Trophoblast cell (in vitro differentiated cells and primary cell): ENCODE measurements at places on chromosomes 4 and X.

DNA sequence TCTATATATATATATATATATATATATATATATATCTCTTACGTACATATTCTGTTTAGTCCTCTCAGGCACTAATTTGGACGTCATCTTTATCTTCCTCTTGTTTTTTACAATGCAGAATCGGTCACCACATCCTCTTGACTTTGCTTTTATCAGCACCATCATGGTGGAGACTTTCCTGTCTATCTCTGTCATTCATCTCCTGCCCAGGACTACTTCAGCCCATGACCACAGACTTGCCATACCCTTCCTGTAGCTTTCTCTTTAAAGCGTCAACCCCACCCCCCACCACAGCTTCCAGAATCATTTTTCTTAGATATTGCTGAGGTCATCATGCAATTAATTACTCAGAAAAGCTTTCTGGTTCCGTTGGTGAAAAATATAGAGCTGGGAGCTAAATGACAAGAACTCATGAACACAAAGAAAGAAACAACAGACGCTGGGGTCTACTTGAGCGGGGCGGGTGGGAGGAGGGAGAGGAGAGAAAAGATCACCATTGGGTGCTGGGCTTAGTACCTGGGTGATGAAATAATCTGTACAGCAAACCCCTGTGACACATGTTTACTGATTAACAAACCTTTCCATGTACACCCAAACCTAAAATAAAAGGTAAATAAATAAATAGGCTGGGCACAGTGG, 30.5 kb upstream of the PRKX start:
- H3K36me3 ChIP-seq, result no peaks in the 10 kb centered on the region
- no peaks in the 10 kb centered on the region for H3K4me1 ChIP-seq
- H3K27me3 ChIP-seq, result no peaks in the 10 kb centered on the region
- DNase-seq, result no peak

DNA sequence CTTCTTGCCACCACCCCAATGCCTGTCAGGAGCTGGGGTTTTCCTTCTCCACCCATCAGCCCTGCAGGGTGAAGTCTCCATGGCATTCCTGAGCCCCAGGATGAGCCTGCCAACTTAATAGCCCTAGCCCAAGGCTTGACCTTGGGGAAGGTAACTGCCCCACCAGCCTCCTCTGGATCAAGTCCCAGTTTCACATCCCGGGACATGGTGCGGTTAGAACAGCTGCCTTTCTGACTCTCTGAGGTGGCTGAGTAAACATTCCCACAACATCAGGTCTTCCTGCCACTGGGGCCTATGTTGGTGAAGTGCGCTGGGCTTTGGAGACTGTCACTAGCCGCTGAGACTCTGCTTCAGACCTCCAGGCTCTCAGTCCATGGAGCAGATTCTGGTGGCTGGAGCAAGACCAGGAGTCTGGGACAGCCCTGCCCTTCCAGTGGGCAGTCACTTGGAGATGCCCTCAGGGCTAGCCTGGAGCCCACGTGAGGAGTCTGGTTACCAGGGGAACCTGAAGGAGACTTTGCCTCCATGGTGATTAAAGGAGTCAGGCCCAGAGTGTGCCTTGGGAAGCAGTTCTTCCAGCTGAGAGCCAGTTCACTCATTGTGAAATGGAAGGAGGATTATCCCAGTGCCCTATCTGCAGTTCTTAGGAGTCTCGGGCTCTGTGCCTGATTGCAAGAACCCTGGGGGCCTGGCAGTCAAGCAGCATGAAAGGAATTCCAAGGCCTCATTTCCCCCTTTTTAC, 56.8 kb downstream of the SMIM20 start:
- peaks cover 11% of the 10 kb centered on the region for H3K4me1 ChIP-seq
- H3K27me3 ChIP-seq, result no peaks in the 10 kb centered on the region
- DNase-seq, result peak; percentile 59
- no peak overlapping the region for H3K4me3 ChIP-seq
- no peak overlapping the region for H3K27ac ChIP-seq
- no peaks in the 10 kb centered on the region for H3K36me3 ChIP-seq

GRCh38 chr4:24753519-24753918, 41.9 kb upstream of the SOD3 start:
- no peaks in the 10 kb centered on the region for H3K27me3 ChIP-seq
- no peaks in the 10 kb centered on the region for H3K36me3 ChIP-seq
- peak; percentile 66 for DNase-seq
- H3K4me1 ChIP-seq, result no peaks in the 10 kb centered on the region
- no peak overlapping the region for H3K4me3 ChIP-seq

DNA sequence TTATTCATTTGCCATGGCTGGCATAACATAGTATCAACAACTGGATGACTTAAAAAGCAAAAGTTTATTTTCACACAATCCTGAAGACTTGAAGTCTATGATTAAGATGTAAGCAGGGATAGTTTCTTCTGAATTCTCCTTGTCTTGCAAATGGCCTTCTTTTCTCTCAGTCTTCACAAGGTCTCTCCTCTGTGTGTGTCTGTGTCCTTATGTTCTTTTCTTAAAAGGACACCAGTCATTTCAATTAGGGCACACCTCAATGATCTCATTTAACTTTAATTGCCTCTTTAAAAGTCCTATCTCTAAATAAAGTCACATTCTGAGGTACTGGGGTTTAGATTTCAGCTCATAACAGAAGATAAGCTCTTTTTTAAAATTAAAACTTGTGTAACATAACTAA, 399.7 kb downstream of the PABPC4L start:
- no peaks in the 10 kb centered on the region for H3K4me1 ChIP-seq
- H3K27me3 ChIP-seq, result no peaks in the 10 kb centered on the region
- no peaks in the 10 kb centered on the region for H3K36me3 ChIP-seq

DNA sequence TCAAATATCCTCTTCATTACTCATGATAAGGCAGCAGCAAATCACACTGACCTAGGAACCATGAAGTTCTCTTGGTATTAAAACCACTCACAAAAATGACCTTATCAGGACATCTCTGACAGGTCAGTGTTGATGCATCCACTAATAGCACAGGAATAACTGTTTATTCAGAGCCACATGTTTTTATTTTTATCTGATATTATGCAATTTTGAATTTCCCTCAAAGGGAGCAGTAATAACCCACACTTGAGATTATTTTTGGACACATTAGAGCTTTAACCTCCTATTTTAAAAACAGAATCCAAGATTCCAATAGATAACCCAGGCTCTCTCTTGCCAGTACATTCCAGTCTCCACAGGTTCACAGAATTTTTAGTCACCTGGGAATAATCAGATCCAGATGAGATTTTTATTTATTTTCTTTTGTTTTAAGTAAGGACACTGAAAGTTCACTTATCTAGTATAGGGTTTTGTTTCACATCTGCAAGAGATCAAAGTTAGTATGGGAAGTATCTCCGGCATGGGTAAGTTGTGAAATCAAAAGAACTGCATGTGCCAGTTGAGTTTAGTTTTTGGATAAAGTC, 36.3 kb upstream of the MYOZ2 start:
- peaks cover 5% of the 10 kb centered on the region for H3K4me1 ChIP-seq
- no peaks in the 10 kb centered on the region for H3K36me3 ChIP-seq
- DNase-seq, result peak; percentile 52
- H3K27ac ChIP-seq, result no peak overlapping the region

DNA sequence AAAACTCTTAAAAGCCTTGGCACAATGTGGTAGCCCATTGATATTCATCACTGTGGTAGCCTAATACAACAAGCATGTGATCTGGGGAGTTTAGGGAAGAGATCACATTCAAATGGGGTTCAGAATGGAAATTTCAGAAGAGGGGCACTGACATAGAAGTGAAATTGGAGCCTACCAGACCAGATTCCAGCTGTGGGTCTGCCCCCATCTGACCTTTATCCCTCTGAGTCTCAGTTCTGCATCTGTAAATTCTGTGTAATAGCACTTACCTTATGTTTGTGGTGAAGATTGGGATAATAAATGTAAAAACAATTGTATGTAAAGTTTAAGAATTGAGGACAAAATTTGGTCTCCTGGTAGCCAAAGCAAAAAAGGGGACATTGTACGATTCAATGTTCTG, 320.4 kb upstream of the BOD1L1 start:
- no peak overlapping the region for H3K4me3 ChIP-seq
- no peaks in the 10 kb centered on the region for H3K4me1 ChIP-seq
- no peaks in the 10 kb centered on the region for H3K36me3 ChIP-seq
- no peak for DNase-seq
- no peaks in the 10 kb centered on the region for H3K27me3 ChIP-seq

DNA sequence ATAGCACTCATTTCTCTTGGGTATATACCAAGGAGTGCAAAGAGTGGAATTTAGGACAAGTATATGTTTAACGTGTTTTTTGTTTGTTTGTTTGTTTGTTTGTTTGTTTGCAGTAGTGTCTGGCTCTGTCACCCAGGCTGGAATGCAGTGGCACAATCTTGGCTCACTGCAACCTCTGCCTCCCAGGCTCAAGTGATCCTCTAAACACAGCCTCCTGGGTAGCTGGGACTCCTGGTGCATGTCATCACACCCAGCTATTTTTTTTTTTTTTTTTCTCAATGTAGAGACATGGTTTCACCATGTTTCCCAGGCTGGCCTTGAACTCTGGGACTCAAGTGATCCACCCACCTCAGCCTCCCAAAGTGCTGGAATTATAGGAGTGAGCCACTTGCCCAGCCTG, 50.4 kb downstream of the SLC9A6 start:
- H3K4me1 ChIP-seq, result no peaks in the 10 kb centered on the region
- DNase-seq, result no peak
- no peak overlapping the region for H3K27ac ChIP-seq

- no peaks in the 10 kb centered on the region for H3K27me3 ChIP-seq
- H3K4me3 ChIP-seq, result no peak overlapping the region
- H3K27ac ChIP-seq, result no peak overlapping the region
- H3K4me1 ChIP-seq, result no peaks in the 10 kb centered on the region
- peaks cover 3% of the 10 kb centered on the region for H3K36me3 ChIP-seq
Observed at GRCh38 chr4:55904576-55904975, 44.2 kb upstream of the CEP135 start.

- no peak overlapping the region for H3K27ac ChIP-seq
- peaks cover 5% of the 10 kb centered on the region for H3K4me1 ChIP-seq
- H3K4me3 ChIP-seq, result no peak overlapping the region
- no peaks in the 10 kb centered on the region for H3K36me3 ChIP-seq
Observed at GRCh38 chr4:10982305-10982704, 297.7 kb upstream of the CLNK start.

DNA sequence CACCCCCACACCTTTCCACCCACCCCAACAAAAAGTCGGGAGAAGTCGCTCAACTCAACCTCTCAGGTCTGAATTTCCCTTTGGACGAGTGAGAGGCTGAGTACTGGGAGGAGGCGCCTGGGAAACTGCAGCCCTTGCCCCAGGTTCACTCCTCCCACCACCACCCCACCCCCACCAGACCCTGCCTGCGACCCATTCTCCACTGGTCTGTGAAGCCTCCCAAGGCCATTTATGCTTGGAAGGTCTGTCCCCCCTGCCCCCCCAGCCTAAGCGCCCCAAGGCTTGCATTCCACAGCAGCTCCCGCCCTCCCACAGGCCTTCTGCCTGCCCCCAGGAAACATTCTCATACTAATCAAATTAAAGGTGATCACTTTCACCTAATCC, 27.2 kb downstream of the ELF4 start:
- H3K27ac ChIP-seq, result no peak overlapping the region
- H3K4me3 ChIP-seq, result no peak overlapping the region
- H3K27me3 ChIP-seq, result no peaks in the 10 kb centered on the region
- H3K4me1 ChIP-seq, result peaks cover 55% of the 10 kb centered on the region
- peaks cover 6% of the 10 kb centered on the region for H3K36me3 ChIP-seq

DNA sequence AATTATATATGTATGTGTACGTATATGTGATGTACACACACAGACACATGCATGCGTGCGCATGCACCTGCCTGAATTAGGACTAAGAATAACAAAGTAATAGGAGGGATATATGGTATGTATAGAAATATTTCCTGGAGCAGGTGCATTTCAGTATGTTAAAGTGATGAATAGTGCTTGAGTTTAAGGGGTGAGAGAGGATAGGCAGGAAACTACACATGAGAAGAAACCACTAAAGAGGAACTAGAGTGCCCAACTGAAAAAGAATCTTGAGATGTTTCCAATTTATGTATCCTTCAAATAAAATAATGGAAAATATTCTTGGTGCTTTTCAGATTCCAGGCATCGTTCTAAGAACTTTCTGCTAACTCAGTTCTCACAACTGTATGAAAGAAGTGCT, 52.6 kb upstream of the UNC5C start:
- no peaks in the 10 kb centered on the region for H3K4me1 ChIP-seq
- H3K4me3 ChIP-seq, result no peak overlapping the region
- no peaks in the 10 kb centered on the region for H3K36me3 ChIP-seq
- no peaks in the 10 kb centered on the region for H3K27me3 ChIP-seq
- H3K27ac ChIP-seq, result no peak overlapping the region
- no peak for DNase-seq

DNA sequence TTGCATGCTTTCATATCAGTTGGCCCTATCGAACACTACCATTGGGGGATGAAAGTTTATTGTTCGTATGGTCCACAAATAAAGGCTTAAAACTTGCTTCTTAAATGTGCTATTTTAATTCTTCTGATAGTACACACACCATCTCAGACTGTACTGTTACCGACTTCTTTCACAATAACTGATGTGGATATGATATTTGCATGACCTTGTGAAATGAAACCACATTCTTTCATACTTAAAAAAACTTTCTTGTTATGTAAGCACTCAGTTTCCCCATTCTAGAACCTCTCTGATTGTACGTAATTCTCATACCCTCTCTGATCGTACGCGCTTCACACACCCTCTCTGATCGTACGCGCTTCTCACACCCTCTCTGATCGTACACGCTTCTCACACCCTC, 12.0 kb upstream of the WDR19 start:
- H3K27ac ChIP-seq, result no peak overlapping the region
- H3K4me3 ChIP-seq, result no peak overlapping the region
- H3K27me3 ChIP-seq, result no peaks in the 10 kb centered on the region
- no peaks in the 10 kb centered on the region for H3K36me3 ChIP-seq

DNA sequence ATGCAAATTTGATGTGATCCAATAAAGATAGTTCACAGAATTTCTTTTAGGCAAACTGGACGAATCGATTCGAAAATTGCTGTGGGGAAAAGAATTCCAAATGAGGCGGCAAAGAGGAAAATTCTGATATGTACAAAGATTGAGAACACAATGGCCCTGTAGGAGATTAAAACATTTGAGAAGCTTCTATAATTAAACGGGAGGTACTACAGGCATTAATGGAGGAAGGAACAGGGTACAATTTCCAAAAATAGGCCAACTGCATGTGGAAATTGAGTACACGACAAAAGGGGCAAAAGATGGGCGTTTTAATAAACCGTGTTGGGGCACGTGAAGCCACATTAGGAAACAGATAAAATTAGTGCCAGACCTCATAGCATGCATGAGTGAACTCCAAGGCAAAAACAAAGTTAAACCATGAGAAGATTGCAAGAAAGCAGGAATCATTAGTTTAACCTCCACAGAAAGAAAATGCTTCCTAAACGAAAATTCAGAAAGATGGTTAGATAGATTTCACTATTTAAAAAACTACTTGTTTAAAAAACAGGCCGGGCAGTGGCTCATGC, 68.4 kb downstream of the DHRSX start:
- H3K4me1 ChIP-seq, result no peaks in the 10 kb centered on the region
- H3K27me3 ChIP-seq, result no peaks in the 10 kb centered on the region
- no peak overlapping the region for H3K27ac ChIP-seq
- no peak for DNase-seq

- H3K27me3 ChIP-seq, result no peaks in the 10 kb centered on the region
- H3K36me3 ChIP-seq, result peaks cover 11% of the 10 kb centered on the region
Observed at GRCh38 chr4:84644087-84644486, 61.2 kb downstream of the CDS1 start.
